Effector memory CD4-positive, alpha-beta T cell (primary cell): ENCODE measurements at places on chromosomes 11 and 22.

GRCh38 chr11:49208006-49208721 is at the start of gene FOLH1:
FOLH1 (minus strand) TSS chr11:49208602; CDS start chr11:49208409, 193 bp downstream.
- no peak for DNase-seq

DNA sequence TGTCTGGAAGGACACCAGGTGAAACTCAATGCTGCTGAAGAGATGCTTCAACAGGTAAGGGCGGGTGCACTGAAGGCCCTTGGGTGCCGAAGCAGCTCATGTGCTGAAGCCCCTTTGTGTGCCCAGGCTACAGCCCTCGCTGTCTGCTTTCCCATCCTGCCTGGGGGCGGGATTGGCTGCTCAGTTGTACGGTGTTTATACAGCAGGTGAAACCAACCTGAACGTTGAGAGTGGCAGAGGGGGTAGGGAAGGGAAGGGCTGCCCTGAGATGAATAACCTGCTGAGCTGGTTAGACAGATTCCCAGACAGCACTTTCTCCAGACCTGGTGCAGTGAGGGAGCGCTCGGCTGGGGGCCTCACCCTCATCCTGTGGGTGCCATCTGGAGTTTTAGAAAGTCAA is 75.7 kb downstream of the CYB5R2 start:
- DNase-seq: no peak

GRCh38 chr11:45149483-45150056 is 3.1 kb downstream of the PRDM11 start:
- no peak for DNase-seq

DNA sequence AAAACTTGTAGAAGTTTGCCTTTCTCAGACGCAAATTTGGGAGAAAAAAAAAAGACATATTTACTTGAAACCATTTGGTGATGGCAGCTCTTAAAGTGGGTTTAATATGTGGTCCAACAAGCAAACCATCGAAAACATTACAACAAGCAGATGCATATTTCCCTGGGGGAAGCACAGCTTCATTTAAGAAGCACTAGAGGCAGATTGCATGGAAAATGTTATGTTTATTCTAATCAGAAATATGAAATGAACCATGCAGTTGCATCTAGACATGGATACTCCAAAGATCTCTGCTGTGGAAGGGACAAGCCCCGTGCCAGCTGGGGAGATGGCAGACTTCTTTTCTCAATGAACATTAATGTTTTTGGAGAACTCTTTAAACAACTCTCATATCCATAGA is 57.4 kb upstream of the PARVA start:
- no peak for DNase-seq

DNA sequence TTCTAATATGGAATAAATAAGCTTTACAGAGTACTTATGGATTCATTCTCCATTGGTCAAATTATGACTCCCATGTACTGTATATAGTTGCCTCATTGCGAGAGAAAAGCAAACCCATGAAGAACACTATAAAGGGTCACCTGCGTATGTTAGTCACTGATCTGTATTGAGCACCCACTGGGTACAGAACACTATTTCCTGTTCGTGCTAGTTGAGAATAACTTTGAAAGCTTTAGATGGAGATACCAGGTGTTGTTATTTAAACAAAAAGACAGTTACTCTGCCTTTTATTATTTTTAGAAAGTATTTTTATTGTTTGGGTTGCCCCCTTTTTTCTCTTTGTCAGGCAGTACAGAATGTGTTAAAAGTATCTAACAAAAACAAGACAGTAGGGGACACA is 79.9 kb downstream of the DEUP1 start:
- no peak for DNase-seq

GRCh38 chr11:120314861-120315260 is 10.2 kb upstream of the TLCD5 start:
- DNase-seq: no peak

GRCh38 chr11:79066456-79067351 is 374.1 kb downstream of the TENM4 start:
- DNase-seq: no peak

DNA sequence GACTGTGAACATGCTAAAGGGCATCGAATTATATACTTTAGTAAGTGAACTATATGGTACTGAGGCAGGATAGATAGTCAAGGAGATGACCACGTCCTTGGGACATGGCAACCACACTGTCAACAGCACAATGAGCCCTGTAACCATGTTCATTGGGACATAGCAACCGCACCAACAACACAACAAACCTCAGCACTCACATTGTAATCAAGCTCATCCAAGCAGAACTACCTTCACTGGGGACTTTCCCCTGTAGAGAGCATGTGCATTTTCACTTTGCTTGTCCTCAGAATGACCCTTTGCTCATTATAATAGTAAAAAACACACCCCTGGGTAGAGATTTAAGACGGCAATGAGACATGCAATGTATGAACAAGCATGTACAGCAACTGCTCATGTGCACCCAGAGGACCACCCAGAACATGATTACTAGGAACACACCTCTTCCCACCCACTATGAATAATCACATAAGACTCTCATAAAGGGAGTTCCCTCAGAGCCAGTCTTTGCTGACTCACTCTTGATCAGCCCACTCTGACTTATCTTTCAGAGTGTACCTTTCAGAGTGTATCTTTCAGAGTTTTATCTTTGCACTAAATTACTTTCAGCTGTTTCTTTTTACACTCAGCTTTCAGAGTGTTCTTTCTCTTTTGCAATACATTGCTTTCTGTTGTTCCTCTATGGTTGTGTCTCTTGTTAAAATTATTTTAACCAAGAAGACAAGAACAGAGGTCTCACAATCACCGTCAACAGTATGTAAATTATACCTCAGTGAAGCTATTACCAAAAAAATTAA is 4.1 kb upstream of the PLAAT2 start:
- DNase-seq: peak; percentile 74

GRCh38 chr11:32006799-32007388 is 84.0 kb upstream of the RCN1 start:
- no peak for DNase-seq

GRCh38 chr11:108516125-108516524 is 17.9 kb upstream of the POGLUT3 start:
- DNase-seq: no peak

DNA sequence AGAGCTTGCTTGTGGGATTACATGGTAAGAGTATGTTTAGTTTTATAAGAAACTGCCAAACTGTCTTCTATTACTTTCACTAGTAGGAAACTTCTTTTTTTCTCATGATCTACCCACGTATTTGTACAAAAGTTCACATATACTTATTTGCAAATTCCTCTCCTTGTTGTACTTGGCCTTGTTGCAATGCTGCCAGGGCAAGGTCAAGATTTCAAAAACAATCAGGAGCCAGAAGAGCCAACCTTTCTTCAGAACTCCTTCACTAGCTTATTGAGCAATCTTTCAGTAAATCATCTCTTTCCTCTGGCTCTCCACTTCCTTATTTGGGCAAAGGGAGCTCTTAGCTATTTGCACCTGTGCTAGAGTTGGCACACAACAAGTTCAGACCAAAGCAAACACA is 9.7 kb downstream of the SRSF8 start:
- DNase-seq: no peak

DNA sequence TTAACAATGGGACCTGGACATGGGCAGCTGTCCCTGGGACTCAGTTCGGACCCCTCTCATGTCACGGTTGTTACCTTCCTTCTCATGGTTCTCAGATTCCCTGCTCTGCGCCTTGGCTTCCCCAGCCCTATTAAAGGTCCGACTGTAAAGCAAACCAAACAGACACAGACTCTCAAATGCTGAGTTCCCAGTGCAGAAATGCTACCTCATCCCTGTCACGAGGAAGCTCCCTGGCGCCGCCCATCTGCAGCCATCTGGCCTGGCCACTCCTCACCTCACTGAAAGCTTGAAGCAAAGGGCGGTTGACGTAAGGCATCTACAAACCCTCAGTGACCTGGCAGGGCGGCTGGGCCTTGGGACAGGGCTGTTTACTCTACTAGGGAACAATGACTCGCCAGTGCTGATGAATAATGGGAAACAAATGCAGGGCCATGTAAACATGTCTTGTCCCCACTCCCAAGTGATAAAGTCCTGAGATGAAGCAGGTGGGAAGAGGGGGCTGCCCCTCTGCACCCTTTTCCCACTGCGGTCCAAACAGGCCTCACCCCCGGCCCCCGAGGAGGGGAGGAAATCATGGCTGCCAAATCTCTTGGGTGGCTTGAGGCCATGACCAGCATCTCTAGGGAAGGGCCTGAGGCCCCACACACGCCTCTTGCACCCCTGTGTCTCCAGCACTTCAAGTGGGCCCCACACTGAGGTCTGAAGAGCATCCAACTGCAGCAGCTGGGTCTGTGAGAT is 49.3 kb downstream of the SCUBE1 start:
- no peak for DNase-seq

DNA sequence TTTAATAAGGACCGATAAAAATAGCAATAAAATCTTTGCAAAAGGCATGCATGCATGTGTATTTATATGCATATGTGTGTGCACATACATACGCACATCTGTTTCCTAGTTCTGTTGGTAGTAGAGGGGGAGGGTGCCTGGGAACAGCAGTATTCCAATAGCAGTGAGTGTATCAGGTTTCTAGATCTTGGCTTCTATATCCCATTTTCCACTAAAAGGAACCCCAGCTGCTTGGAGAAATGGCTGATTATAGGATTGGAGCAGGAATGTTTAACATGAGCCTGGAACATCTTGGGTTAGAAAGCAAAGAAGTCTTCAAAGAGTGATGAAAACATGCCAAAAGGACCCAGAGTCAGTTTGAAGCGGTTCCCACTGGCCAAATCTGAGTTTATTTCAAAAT is 21.0 kb downstream of the TNRC6B start:
- DNase-seq: no peak

DNA sequence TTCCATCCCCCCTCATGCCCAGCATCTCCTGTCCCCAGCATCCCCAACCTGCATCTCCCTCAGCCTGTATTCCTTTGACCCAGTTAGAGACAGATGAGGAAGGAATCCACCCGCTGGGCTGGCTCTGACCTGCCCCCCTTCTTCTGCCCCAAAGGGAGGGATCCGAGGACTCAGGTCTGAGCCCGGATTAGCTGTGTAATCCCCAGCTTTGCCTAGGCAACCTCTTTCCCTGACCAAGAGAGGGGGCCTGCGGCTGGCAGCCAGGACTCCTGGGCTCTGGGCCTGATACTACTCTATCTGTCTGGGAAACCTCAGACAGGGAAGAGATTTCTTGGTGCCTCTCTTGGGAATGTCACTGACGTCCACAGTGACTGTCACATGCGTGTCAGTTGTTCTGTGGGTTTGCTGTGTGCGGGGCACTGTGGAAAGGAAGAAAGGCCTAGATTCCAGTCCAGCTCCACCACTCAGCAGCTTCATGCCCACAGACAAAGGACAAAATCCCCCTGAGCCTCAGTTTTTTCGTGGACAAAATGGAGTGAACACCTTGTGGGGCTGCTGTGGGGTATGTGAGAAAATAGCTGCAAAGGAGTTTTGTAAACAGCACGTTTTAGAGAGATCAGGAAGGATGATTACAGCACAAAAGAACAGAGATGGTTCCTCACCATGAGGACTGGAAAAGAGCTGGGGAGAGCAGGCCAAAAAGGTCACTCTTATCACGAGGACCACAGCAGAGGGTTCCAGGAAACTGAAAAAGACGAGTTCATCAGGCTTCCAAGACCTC is 1.3 kb upstream of the NDUFV1 start:
- no peak for DNase-seq

DNA sequence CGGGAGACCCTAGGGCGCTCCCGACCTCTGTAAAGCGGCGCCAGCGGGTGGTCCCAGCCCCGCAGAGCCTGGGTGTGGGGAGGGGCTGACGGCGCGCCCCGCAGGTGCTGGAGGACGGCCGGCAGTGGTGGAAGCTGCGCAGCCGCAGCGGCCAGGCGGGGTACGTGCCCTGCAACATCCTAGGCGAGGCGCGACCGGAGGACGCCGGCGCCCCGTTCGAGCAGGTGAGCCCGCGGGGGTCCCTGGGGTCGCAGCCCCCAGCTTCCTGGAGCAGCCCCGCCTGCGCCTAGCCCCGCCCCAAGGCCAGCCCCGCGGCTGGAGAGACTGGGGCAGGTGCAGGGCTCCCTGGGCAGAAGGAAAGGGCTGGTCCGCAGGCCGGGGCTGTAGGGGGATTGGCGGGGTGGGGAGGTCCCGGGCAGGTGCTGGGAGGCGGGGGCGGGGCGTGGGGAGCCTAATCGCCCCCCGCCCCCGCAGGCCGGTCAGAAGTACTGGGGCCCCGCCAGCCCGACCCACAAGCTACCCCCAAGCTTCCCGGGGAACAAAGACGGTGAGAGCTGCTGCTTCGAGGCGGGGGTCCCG is 19.7 kb downstream of the EPS8L2 start:
- no peak for DNase-seq

GRCh38 chr22:23583836-23584235 is 3.7 kb upstream of the IGLL1 start:
- no peak for DNase-seq

DNA sequence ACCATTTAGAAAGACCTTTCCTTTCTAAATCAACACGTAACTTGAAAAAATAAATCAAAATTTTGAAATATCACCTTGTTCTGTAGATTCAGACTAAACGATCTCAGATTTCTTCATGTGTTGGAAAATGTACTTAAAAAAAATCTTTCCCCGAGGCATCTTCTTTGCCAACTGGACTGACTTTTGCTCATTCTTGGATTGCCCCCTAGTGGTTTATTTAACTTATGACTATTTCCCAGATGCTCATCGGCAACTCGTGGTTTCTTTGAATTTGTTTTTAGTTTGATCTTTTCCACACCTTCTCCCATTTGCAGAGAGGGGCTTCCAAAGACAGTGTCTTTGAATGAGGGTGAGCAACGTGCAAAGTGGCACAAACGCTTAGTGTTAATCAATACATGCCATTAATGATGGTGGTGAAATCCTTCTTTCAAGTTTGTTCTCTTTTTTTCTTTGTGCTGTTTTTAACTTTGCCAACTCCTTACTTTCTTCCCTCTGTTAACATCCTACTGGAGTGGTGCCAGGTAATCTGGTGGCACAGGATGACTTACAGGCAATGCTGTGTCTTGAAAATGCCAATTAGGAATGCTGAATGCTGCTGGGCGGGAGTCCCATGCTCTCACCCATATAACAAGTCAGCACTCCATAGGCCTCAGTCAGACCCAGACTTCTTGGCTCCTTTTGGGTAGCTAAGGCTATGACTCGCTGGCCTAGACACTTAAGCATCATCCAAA is 18.3 kb downstream of the PRSS23 start:
- DNase-seq: no peak

GRCh38 chr11:10567446-10567845 is 1.0 kb downstream of the LYVE1 start:
- DNase-seq: no peak

- DNase-seq: no peak
Measured at GRCh38 chr11:122155765-122156527, 39.9 kb upstream of the BLID start.

- DNase-seq: no peak
Measured at GRCh38 chr22:21593406-21594232, 26.1 kb downstream of the UBE2L3 start.

- DNase-seq: no peak
Measured at GRCh38 chr11:6269994-6270393, 10.4 kb downstream of the CCKBR start.

DNA sequence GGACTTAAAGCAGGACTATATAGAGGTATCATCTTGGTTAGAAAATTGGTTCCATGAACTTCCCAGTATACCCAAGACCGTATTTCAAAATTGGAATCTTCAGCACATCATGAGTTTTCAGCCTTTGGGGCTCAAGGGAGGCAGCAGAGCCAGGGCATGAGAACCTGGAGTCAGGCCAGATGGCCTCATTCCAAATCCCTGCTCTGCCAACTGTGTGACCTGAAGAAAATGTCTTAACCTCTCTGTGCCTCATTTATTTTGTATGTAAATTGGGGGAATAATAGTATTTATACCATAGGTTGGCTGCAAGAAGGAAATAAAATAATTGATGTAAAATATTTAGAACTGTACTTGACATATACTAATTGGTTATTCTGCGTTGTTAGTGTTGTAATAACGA is 987.6 kb downstream of the TBC1D22A start:
- no peak for DNase-seq
